ENCODE measurements at places on chromosomes 1 and 21. TPM values are rescaled to one million over a fixed set of nuclear protein-coding genes. Genes with fewer than 3 reads are reported as not detected.

- DNase-seq: no peak
These were observed 33.4 kb upstream of the RNPC3 start for GRCh38 chr1:103492003-103492625.

DNA sequence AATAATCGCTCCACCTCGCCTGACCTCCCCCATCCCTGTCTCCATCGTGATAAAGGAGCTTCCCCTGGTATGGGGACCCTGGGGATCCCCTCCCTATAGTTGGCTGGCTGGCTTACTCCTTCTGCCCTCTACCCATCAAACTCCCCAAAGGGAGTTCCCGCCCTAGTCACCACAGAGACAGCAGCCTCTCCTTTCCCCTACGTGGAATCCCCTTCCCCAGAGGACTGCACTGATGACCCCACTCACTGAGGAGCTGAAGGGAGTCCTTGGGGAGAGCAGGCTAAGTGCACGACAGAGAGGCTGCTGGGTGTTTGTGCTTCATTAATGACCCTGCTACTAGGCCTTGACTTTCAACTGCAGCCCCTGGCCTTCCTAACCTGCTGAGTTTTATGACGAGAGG lies 1.9 kb downstream of the CADM3 start:
- DNase-seq: no peak

GRCh38 chr1:70685300-70686286 lies 274.5 kb downstream of the CTH start:
- DNase-seq: peak; percentile 68

The HSD3B2 gene
- total RNA-seq: not detected

The CHI3L1 gene
- 136 TPM for total RNA-seq

All from fibroblast of villous mesenchyme (primary cell).